Renal cortex interstitium (tissue), 15 donors: ENCODE measurements at places on chromosomes 7 and 10. TPM values are rescaled to one million over a fixed set of nuclear protein-coding genes. Genes with fewer than 3 reads are reported as not detected.

DNA sequence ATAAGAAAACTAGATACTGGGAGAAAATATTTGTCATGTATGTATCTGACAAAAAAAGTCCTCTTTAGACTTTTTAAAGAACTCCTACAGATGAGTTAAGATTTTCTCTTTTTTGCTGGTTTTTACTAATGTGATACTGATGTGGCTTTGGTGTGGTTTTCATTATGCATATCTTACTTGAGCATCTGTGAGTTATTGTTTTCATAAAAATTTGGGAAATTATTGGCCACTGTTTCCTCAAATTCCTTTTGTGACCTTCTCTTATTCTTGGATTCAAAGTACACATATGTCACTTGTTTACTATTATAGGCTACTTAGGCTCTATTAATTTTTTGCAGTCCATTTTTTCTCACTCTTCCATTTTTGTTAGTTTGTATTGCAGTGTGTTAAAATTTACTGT, 89.0 kb downstream of the PPP1R9A start:
- no peak for DNase-seq

GRCh38 chr7:117143580-117143979, 179.3 kb downstream of the WNT2 start:
- no peak for DNase-seq

- DNase-seq, result no peak
Measured at GRCh38 chr10:20707251-20707650, 189.9 kb downstream of the NEBL start.

Gene CPXM2
- polyA plus RNA-seq, result 5.6 TPM
